Upper lobe of right lung (tissue), 1 donor: ENCODE measurements at places on chromosomes 11 and 22. TPM values are rescaled to one million over a fixed set of nuclear protein-coding genes. Genes with fewer than 3 reads are reported as not detected.

- no peaks in the 10 kb centered on the region for H3K4me1 ChIP-seq
- peak; percentile 31 for DNase-seq
- no peaks in the 10 kb centered on the region for H3K36me3 ChIP-seq
- H3K27ac ChIP-seq: no peak overlapping the region
Observed at GRCh38 chr22:47591016-47591415, 828.6 kb downstream of the TBC1D22A start.

DNA sequence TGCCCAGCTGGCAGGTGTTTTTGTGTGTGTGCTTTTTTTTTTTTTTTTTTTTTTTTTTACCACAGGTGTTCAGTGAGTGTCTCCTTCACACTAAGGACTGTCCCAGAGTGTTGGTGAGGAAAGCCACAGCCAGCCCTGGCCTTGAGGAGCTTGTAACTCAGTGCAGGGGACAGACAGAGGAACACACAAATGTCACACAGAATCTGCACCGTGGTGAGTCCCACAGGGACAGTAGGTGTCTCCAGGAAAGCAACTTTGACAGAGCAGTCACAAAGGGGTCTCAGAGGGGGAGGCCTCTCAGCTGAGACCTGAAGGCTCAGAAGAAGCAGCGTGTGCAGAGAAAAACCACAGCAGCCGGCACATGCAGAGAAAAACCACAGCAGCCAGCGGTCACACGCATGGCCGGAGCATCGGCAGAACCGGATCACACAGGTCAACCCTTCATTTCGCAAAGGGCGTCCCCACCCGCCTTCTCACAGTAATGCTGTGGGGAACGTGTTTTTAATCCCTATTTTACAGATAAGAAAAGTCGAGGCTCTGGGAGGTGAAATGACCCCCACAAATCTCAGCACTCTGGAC, 101.7 kb upstream of the PRR5 start:
- H3K36me3 ChIP-seq: no peaks in the 10 kb centered on the region
- peaks cover 9% of the 10 kb centered on the region for H3K4me1 ChIP-seq
- peaks cover 12% of the 10 kb centered on the region for H3K27me3 ChIP-seq
- no peak overlapping the region for H3K27ac ChIP-seq
- no peak for DNase-seq

GRCh38 chr11:111205632-111206385, 39.7 kb upstream of the POU2AF2 start:
- H3K4me3 ChIP-seq: no peak overlapping the region
- no peak for DNase-seq
- no peaks in the 10 kb centered on the region for H3K36me3 ChIP-seq
- H3K27me3 ChIP-seq: no peaks in the 10 kb centered on the region
- H3K4me1 ChIP-seq: peaks cover 6% of the 10 kb centered on the region

GRCh38 chr11:128501632-128502549, 85.5 kb downstream of the ETS1 start:
- H3K4me3 ChIP-seq: no peak overlapping the region
- H3K27me3 ChIP-seq: no peaks in the 10 kb centered on the region
- peak overlapping the region; percentile 24 for H3K27ac ChIP-seq
- peaks cover 4% of the 10 kb centered on the region for H3K36me3 ChIP-seq
- H3K4me1 ChIP-seq: peaks cover 100% of the 10 kb centered on the region
- no peak for DNase-seq

DNA sequence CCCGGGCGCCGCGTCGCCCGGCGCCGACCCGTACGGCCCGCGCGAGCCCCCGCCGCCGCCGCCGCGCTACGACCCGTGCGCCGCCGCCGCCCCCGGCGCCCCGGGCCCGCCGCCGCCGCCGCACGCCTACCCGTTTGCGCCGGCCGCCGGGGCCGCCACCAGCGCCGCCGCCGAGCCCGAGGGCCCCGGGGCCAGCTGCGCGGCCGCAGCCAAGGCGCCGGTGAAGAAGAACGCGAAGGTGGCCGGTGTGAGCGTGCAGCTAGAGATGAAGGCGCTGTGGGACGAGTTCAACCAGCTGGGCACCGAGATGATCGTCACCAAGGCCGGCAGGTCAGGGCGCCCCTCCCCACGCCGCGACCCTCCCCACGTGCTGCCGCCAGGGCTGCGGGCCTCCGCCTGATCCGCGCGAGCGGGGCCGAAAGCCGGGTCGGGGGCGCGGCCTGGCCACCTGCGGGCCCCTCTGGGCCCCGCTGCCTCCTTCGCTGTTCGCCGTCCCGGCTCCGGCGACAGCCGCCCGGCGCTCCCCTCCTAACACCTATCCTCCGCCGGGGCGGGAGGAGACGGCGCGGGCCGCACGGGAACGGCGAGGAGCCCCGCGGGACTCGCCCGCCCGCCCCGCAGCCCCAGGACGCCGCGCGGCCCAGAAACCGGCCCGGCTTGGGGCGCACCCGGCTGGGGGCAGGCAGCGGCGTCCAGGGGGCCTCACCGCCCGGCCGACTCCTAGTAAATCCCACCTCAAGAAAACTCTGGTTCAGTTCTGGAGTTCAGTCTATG, 560 bp downstream of the TBX1 start:
- H3K27ac ChIP-seq: no peak overlapping the region
- H3K36me3 ChIP-seq: no peaks in the 10 kb centered on the region
- peaks cover 21% of the 10 kb centered on the region for H3K4me1 ChIP-seq
- H3K4me3 ChIP-seq: no peak overlapping the region
- H3K27me3 ChIP-seq: peaks cover 86% of the 10 kb centered on the region

- DNase-seq: no peak
- no peaks in the 10 kb centered on the region for H3K27me3 ChIP-seq
- H3K27ac ChIP-seq: no peak overlapping the region
- H3K36me3 ChIP-seq: no peaks in the 10 kb centered on the region
Observed at GRCh38 chr11:122068837-122069236, 47.2 kb downstream of the BLID start.

DNA sequence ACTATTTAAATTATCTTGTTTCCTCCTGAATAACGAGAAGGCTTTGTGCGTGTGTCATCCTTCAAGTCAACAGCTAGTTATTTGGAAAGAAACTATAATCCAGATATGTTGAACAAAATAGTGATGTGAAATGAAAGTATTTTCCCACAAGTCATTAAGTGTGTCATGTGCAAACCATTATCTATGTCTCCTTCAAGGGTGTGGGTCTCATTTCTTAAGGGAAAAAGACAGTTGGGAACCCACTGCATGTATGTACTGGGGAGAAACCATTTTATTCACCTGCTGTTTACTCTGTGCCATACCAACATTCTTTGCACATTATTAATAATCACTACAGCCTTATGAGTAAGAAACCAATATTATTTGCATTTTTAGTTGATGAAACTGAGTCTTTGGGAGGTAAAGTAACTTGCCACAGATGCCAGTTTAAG, 145.3 kb upstream of the CTSC start:
- DNase-seq: no peak
- no peak overlapping the region for H3K4me3 ChIP-seq
- no peak overlapping the region for H3K27ac ChIP-seq
- H3K4me1 ChIP-seq: peaks cover 6% of the 10 kb centered on the region
- no peaks in the 10 kb centered on the region for H3K36me3 ChIP-seq
- no peaks in the 10 kb centered on the region for H3K27me3 ChIP-seq

GRCh38 chr22:45752036-45752435, 80.4 kb downstream of the ATXN10 start:
- no peaks in the 10 kb centered on the region for H3K27me3 ChIP-seq
- no peak for DNase-seq
- no peak overlapping the region for H3K4me3 ChIP-seq
- no peaks in the 10 kb centered on the region for H3K36me3 ChIP-seq
- no peak overlapping the region for H3K27ac ChIP-seq
- H3K4me1 ChIP-seq: no peaks in the 10 kb centered on the region

- no peaks in the 10 kb centered on the region for H3K36me3 ChIP-seq
- no peak overlapping the region for H3K4me3 ChIP-seq
- no peak for DNase-seq
- peaks cover 75% of the 10 kb centered on the region for H3K4me1 ChIP-seq
- no peak overlapping the region for H3K27ac ChIP-seq
Observed at GRCh38 chr11:96218006-96218405, 125.0 kb downstream of the MAML2 start.

GRCh38 chr22:37514526-37515051, 4.6 kb downstream of the CARD10 start:
- H3K4me1 ChIP-seq: peaks cover 16% of the 10 kb centered on the region
- H3K27ac ChIP-seq: no peak overlapping the region
- H3K27me3 ChIP-seq: no peaks in the 10 kb centered on the region
- no peak overlapping the region for H3K4me3 ChIP-seq
- no peak for DNase-seq

DNA sequence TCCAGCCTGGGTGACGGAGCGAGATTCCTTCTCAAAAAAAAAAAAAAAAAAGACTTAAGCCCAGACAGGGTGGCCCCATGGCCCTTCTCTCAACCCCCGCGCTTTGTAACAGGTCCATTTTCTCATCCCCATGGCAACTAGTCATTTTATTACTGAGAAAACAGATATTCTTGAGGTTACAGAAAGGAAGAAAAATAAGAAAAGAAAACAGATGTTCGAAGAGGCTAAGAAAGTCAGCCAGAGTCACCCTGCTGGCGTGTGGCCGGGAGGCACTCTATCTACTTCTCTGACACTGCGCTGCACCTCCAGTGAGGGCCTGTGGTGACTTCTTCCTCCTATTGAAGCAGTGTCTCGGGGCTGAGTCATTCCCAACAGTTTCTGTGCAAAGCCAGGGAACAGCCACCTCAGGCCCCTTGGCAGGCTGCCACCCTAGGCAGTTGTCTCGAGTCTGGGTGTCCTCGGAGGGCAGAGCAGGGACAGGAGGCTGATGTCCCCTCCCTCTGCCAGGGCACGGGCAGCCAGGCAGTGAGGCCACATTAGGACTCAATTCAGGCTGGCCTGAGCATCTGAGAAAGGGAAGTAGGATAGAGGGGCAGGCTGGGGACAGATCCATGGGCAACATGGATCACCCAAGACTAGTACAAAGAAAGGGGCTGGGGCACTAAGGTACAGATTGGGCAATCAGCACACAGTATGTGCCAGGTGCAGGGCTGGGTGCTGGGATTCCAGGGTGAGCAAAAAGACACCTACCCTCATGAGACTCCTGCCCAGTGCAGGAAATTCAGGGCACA, 16.4 kb upstream of the SYVN1 start:
- H3K4me3 ChIP-seq: no peak overlapping the region
- peak overlapping the region; percentile 71 for H3K27ac ChIP-seq
- no peaks in the 10 kb centered on the region for H3K36me3 ChIP-seq
- H3K27me3 ChIP-seq: no peaks in the 10 kb centered on the region
- peak; percentile 93 for DNase-seq

DNA sequence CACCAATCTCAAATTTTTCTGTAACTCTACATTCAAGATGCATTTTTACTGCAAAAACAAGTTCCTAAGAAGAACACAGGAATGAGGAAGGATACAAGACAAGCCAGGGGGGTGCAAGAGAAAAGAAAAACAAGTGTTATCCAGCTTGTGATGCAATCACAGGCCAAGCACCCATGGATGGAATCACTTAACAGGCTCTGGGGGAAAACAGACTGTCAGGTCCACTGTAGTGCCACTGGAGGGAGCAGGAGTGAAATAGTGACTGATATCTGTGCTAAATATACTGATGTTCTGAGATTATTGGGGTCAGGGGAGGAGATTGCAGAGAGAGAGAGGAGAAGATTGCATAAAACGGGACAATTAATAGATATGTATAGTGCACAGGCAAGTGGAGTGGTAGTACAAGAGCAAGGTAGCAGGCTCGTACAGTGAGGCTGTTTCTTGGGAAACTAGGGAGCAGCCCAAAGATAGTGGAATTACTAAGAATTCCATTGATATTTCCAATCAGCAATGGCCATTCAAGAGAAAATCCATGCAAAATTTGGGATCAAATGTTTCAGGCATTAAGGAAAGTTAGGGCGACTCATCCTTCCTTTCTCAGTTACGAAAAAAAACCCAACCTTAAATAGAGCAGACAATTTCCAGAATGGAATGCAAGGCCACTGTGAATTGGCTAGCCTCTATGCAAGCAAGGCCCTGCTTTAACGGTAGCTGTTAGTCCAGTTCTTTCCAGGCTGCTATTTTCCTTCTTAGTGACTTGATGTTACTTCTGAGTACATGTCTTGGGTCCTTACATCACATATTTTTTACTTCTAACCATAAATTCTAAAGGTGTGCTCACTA, 52.2 kb upstream of the CEP126 start:
- no peaks in the 10 kb centered on the region for H3K27me3 ChIP-seq
- no peak overlapping the region for H3K4me3 ChIP-seq

Gene XKR3
- not detected for total RNA-seq

Gene BEST1
- 9.6 TPM for total RNA-seq

Gene PNPLA2
- total RNA-seq: 143 TPM

Gene OR4D5
- not detected for total RNA-seq

Gene KRTAP5-7
- 0.46 TPM for total RNA-seq

Gene PARVA
- 84.0 TPM for total RNA-seq

Gene DGCR2
- 70.6 TPM for total RNA-seq

Gene MUC5AC
- total RNA-seq: not detected

Gene TYR
- total RNA-seq: not detected

Gene CDK2AP2
- total RNA-seq: 84.2 TPM
